Left cardiac atrium (tissue), 4 donors: ENCODE measurements at places on chromosomes 16 and 17. TPM values are rescaled to one million over a fixed set of nuclear protein-coding genes. Genes with fewer than 3 reads are reported as not detected.

DNA sequence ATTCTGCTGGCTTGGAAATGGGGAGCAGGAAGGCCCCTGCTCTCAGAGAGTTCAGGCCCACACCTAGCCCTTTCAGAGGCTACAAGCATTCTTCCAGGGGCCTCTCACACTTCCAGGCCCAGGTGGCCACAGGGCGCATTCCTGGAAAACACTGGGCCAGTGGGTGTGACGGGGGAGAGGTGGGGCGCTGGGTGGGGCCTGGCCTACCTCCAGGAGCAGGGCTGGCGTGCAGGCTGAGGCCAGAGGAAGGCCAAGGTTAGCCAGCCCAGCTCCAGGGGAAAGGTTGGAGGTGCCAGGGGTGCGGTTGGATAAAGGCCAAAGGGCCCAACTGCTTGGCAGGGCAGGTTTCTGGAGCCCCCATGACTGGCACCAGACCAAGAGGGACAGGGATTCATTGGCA lies 198.2 kb downstream of the MAF start:
- DNase-seq: no peak

- no peak for DNase-seq
These were observed 23.4 kb upstream of the LGALS9 start for GRCh38 chr17:27607521-27608091.

DNA sequence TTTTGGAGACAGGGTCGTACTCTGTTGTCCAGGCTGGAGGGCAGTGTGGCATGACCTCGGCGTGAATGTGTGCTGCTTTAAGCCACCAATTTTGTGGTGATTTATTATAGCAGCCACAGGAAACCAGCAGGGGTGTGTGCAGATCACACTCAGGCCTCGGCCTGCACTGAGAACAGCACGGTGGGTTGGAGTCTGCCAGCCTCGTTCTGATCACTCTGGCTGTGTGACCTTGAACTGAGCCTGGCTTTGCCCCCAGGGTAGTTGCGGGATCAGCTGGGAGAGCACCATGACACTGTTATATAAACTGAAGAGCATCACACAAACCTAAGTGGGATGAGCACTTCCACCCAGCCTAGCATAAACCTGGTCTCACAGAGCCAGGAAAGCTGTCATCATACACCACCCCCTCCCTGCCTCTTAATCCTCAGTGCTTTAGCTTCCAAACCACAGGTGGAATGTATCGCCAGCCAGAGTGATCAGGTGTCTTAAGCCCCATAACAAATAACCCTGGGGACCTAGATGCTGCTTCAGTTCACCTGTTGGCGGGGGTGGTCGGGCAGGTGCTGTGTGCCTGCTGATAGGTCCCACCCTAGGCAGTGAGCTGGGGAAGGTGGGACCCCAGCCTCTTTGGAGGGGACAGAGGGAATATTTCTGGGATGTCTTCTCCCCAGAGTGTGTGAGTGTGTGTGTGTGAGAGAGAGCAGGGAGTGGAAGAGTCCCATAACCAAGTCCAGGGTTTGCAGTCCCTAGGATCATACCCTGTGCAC lies 28.6 kb upstream of the NDRG4 start:
- DNase-seq: no peak

DNA sequence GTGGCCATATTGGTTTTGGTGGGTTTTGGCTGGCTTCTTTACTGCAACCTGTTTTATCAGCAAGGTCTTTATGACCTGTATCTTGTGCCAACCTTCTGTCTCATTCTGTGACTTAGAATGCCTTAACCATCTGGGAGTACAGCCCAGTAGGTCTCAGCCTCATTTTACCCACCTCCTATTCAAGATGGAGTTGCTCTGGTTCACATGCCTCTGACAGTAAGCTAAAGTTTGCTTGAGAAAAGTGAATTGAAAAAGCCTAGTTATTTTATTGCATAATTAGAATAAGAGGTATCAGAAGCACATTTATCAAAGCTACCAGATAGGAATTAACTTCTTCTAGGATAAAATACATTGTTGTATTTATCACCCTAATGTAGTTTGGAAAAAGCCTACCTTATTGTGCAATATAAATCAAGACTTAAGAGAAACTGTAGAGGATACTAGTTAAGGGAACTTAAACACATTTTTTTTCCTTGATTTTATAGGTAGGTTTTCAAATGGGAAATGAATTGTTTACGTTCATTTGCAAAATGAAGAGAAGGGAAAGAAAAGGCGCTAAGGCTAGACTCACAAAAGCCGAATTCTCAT lies 202.3 kb upstream of the KCNJ16 start:
- DNase-seq: no peak

DNA sequence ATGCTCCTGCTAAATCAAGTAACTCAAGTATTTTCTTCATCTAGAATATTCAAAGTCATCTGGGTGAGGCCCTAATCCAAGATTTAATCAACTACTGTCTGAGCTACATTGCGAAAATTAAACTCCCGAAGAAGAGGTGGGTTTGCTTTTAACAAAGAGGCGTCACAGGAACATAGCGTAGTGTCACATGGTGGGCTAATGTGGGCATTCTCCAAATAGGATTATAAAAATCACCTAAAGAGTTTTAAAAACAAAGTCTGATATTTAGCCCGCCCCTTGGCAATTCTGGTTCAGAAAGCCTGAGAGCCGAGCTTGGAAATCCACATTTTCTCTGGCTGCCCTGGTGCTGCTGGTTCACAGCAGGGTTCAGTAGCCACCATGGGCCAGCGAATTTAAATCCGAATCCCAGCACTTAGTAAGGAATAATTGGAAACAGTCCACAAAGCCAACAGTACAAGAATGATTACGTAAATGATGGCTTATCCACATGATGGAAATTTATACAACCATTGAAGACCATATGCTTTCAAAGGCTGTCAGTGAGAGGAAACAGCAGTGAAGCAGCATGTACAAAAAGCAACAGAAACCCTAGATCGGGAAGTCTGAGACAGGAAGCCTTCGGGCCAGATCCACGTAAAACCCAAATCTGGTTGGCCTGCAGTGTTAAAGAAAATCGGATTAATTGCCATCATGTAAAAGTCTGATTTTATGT lies 8.8 kb downstream of the PMM2 start:
- DNase-seq: no peak

GRCh38 chr16:66043326-66043725 lies 323.2 kb upstream of the CDH5 start:
- no peak for DNase-seq

The DHRS11 gene
- total RNA-seq: 22.2 TPM

The SLC6A2 gene
- total RNA-seq: not detected

The TMEM107 gene
- total RNA-seq: 6.8 TPM

The PNMT gene
- 9.7 TPM for total RNA-seq
